ENCODE measurements at places on chromosomes 12 and 14. TPM values are rescaled to one million over a fixed set of nuclear protein-coding genes. Genes with fewer than 3 reads are reported as not detected.

Gene NUAK1
- 38.5 TPM for total RNA-seq

Gene OR6C2
- total RNA-seq: not detected

Gene ERBB3
- 1.6 TPM for total RNA-seq

Gene CCDC177
- total RNA-seq: not detected

Gene LGR5
- not detected for total RNA-seq

Gene IQSEC3
- total RNA-seq: 1.8 TPM

Gene SETD1B
- total RNA-seq: 12.4 TPM

Gene ZNF705A
- total RNA-seq: not detected

Gene AMHR2
- total RNA-seq: 0.83 TPM

Gene ORAI1
- total RNA-seq: 12.2 TPM

Gene KRT75
- not detected for total RNA-seq

Gene RNU4-1
- total RNA-seq: 2,155 TPM

Gene GPR162
- 3.7 TPM for total RNA-seq

Gene SPRYD3
- total RNA-seq: 40.9 TPM

Gene PRPF39
- 12.0 TPM for total RNA-seq

Gene KRT71
- not detected for total RNA-seq

Gene DEGS2
- total RNA-seq: 0.20 TPM

Gene TAC3
- total RNA-seq: not detected

Gene RBMS2
- total RNA-seq: 31.1 TPM

Gene SPX
- total RNA-seq: 17.9 TPM

Gene SERPINA3
- total RNA-seq: 1.0 TPM

Gene HOXC6
- total RNA-seq: not detected

Gene ERP27
- total RNA-seq: 0.23 TPM

Gene ANKRD33
- total RNA-seq: not detected

Gene CISTR
- total RNA-seq: 2.9 TPM

Gene TTC9
- 2.0 TPM for total RNA-seq

Gene HHIPL1
- total RNA-seq: 0.90 TPM

Gene IRF9
- total RNA-seq: 43.1 TPM

Gene MGAT2
- 12.7 TPM for total RNA-seq

Gene KLRK1
- total RNA-seq: 5.2 TPM

Gene IKZF4
- 10.1 TPM for total RNA-seq

Gene FLRT2
- 2.7 TPM for total RNA-seq

Gene FAM90A1
- not detected for total RNA-seq

Gene GNG2
- total RNA-seq: 6.7 TPM

Gene KRT7
- 2.3 TPM for total RNA-seq

Gene GPR68
- total RNA-seq: 0.19 TPM

Gene PDZRN4
- 0.09 TPM for total RNA-seq

Gene SSTR1
- total RNA-seq: 1.3 TPM

Gene CMA1
- total RNA-seq: 1.4 TPM

Gene SIX6
- not detected for total RNA-seq

All from heart right ventricle (tissue), 16 donors.